ENCODE measurements at places on chromosomes 12 and 14. TPM values are rescaled to one million over a fixed set of nuclear protein-coding genes. Genes with fewer than 3 reads are reported as not detected.

DNA sequence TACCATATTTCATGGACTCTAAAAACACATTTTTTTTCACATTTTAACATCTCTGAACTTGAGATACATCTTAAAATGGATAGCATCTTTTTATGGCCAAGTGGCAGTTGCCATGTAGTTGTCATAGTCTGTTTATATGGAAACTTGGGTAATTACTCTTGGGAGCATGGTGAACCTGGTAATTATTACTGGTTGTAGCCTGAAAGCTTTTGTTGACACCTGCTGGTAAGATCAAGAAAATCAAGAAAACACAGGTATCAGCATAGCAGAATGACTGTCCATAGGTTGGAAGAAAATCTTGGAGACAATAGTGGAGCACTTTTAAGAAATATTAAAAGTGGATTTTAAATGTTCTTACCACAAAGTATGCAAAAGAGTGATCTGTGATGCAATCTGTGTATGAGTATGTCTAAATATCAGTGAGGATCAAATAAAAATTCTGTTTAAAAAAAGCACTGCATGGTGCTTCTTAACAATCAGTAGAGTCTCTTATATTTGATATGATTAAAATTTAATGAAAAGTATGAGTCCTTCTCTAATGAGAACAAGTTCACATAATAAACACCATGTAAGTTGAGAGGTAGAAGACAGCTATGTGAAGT lies 44.2 kb downstream of the TTC8 start:
- DNase-seq = no peak

The BTBD6 gene
- total RNA-seq = 34.7 TPM

The WIF1 gene
- 0.76 TPM for total RNA-seq

The TRIM9 gene
- total RNA-seq = 5.4 TPM

The TBX5 gene
- total RNA-seq = not detected

The ARHGAP9 gene
- 30.8 TPM for total RNA-seq
